NCI-H524 (cell line): ENCODE measurements at places on chromosomes 11 and 22.

GRCh38 chr22:37043828-37044538 is 7.6 kb upstream of the KCTD17 start:
- DNase-seq, result peak; percentile 70

- peak; percentile 50 for DNase-seq
These were observed 42.0 kb downstream of the FAM83F start for GRCh38 chr22:40036591-40037225.

DNA sequence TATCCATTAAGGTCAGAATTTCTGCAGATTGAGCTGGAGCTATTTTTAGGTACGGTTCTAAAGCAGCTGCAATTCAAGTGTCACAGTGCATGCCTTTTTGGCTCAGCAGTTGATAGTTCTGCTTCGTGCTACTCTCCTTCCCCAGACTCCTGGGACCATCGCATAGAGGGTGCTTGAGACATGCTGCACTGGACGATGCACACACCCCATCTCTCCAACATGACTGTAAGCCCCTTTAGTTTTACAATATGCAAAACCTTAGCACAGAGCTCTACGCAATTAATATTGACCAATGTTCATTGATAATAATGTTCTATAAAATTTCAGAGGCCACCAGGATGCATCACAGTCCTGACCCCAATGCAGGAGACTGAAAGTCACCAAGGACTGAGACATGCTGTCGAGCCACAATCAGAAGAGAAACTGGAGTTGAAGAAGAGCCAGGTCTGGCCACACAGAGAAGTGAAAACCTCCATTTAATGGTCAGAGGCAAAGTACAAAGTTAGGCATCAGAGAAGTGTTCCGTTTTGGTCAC is 120.9 kb upstream of the ZC3H12C start:
- no peak for DNase-seq

DNA sequence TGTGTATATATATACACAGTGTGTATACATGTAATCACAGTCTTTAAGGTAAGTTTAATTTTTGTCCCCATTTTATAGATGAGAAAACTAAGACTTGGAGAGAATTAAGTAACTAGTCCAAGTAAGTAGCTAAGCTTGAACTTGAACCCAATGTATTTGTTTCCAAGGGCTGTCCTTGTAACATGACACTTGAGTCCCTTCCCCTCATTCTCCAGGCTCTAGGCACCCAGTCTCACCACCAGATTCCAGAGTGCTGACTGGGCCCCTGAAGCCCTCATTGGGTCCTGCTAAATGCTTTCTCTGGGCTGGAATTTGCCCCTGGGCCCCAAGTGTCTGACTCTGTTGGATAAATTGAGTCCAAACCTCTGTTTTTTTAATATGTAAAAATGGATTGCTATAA is 45.5 kb downstream of the ADM start:
- DNase-seq, result no peak

DNA sequence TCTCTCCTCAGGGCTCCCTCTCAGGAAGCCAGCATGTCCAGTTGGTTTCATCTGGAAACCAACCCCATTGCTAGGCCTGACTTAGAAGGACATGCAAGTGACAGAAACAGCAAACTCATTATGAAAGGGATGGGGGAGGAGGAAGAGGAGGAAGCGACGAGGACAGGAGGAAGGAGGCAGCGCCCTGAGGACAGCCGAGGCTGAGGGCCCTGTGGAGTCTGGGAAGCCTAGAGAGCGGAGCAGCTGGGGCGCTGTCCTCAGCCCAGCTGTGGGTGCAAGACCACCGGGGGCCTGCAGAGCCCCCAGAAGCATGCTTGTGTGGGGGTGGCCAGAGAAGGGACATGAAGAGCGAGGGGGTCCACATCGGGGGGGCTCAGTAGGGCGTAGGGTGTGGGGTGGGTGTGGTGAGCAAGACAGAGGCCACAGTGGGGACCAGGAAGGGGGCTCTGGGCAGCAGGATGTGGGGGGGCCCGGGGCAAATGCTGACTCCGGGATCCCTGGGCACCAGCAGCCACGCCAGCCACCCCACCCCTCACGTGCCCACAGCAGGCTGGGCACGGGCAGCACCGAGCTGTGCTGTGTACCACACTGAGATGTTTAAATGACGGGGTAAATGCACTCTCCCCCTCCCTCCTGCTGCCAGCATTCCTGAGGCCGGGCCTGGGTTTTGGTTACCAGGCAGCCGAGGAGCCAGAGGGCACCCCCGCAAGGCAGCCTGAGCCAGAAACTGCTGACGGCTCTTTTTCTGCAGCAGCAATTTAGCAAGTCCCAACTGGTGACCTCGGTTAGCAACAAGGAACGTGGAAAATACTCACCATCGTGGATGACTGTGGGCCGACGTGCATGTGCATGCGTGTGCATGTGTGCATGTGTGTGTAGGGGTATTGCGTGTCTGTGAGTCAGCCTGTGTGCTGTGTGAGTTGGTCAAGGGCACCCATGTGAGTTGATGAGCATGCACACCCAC is 82.7 kb upstream of the LINC01488 start:
- no peak for DNase-seq

- no peak for DNase-seq
These were observed 59.8 kb downstream of the TENM4 start for GRCh38 chr11:79381036-79381435.

GRCh38 chr11:11427542-11427941 is 74.5 kb upstream of the CSNK2A3 start:
- DNase-seq, result no peak

GRCh38 chr11:59271247-59271755 is 58.6 kb upstream of the MPEG1 start:
- no peak for DNase-seq

GRCh38 chr22:30556388-30556787 is 9.8 kb upstream of the SEC14L6 start:
- DNase-seq, result no peak

- no peak for DNase-seq
These were observed 1.5 kb downstream of the MS4A8 start for GRCh38 chr11:60700689-60701468.

- DNase-seq, result no peak
These were observed 2.6 kb upstream of the PSMA1 start for GRCh38 chr11:14522801-14523200.

GRCh38 chr11:71140206-71140919 is 112.0 kb downstream of the SHANK2 start:
- no peak for DNase-seq

GRCh38 chr11:69280994-69281393 is 13.0 kb upstream of the MYEOV start:
- DNase-seq, result no peak

GRCh38 chr22:28013611-28014010 is 94.6 kb upstream of the PITPNB start:
- no peak for DNase-seq

DNA sequence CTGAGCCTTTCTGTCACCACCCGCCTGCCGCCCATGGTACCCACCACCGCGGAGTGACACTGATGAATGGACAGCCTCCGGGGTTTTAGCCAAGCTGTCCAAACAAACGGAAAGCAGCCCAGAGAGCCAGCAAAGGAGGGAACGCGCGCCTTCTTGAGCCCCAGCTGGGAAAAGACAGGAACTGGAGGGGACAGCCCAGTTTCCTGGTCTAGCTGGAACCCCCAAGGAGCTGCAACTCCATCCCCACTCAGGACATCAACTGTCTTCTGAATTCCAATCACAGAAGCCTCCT is 33.7 kb downstream of the SHISAL1 start:
- no peak for DNase-seq

DNA sequence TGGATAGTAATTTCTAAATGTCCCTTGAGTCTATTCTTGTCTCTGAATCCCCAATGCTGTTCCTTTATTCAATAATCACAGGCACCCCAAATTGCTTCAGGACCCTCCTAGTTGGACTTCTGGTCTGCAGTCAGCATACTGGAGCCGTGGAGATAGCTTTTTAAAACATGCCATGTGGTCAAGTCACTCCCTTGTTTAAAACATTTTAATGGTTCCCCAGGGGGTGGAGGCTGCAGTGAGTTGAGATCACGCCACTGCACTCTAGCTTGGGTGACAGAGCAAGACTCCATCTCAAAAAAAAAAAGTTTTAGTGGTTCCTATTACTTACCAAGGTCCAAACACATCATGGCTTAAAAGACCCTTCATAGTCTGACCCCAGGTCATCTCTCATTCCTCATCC is 220.3 kb downstream of the ADAMTS15 start:
- DNase-seq, result no peak

- no peak for DNase-seq
These were observed 47.4 kb upstream of the SEPTIN5 start for GRCh38 chr22:19666673-19667593.

DNA sequence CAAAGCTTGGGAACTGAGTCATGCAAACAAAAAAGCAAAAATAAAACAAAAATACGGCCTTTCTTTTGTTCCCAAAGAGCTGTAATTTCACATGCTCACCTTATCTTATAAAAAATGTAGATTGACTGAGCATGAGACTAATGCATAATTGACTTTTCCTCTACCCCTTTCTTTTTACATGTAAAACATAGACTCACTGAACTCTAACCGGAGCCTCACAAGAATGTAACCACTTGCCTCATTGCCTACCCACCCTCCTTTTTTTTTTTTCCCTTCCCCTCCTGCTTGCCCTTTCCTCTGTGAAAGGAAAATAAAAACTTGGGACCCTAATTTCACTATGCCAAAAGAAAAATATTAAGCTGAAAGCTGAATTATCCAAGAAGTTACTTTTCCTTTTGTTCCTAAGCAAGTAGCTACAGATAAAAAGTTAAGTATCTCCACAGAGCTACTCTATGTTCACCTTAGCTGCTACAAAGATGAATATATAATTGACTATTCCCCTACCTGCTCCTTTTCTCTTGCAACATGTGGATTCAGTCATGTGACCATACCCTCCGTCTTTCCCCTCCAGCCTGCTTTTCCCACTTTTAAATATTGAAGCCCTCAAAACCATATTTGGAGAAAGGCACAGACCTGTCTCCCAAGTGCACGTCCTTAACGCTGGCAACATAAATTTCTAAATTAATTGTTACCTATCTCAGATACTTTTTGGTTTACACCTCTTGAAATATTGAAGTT is 39.6 kb upstream of the WEE1 start:
- no peak for DNase-seq
